ENCODE measurements at places on chromosomes 1 and 21.

GRCh38 chr1:59973719-59974118 lies 47.1 kb upstream of the CYP2J2 start:
- DNase-seq = no peak

DNA sequence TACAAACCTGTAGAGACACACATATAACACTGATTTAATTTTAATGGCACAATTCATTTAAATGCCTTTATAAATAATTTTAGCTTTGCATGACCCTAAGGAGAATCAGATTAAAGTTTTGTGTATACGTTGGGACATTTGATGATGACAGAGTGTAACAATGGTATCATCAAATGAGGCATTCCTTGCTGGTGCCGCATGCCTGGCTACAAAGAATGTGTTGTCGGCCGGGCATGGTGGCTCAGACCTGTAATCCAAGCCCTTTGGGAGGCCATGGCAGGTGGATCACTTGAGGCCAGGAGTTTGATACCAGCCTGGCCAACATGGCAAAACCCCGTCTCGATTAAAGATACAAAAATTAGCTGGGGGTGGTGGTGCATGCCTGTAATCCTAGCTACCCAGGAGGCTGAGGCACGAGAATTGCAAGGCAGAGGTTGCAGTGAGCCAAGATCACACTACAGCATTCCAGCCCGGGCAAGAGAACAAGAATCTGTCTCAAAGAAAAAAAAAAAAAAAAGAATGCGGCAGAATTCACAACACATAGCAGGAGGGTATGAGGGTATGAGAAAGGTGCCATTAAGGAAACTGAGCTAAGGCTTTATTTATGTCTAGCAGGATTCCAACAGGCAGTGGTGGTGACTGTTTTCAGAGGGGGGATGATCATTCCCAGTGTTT lies 58.9 kb downstream of the PTPN14 start:
- no peak for DNase-seq

DNA sequence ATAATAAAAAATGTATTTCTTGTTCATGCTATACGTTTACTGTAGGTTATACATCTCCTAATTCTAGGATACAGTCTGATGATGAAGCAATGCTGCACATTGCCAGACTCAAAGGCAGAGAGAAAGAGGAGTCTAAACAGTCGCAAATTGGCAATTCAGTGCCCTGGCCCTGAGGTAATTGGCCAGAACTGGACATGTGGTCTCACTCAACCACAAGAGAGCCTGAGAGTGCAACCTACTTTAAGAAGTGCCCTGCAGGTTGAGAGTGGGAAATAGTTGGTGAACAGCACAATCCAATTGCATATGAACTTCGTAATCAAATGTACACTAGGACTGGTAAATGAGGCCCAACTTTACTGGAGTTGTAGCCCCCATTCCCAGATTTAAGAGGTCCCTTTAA lies 5.0 kb upstream of the SLC35A3 start:
- no peak for DNase-seq

DNA sequence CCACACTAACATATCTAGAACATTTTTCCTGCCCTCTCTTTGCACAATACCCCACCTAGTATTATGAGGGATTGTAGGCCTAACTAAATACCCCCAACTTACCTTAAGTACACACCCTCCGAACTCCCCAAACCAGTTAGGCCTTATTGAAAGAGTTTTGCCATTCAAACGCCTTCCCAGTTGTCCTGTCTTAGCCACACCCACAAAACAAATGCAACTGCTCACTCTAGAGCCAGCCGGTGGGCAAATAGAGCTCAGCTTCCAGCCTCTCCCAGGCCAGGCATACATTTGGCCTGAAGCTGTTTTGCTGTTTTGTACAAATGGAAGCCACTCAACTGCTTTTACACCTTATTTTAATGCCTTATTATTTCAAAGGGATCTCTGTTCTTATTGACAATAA lies 224.2 kb upstream of the RUNX1 start:
- DNase-seq = no peak

- DNase-seq = no peak
Measured at GRCh38 chr1:230230948-230231773, 164.1 kb downstream of the GALNT2 start.

GRCh38 chr1:121458291-121459048 lies 273.7 kb downstream of the SRGAP2C start:
- DNase-seq = no peak

DNA sequence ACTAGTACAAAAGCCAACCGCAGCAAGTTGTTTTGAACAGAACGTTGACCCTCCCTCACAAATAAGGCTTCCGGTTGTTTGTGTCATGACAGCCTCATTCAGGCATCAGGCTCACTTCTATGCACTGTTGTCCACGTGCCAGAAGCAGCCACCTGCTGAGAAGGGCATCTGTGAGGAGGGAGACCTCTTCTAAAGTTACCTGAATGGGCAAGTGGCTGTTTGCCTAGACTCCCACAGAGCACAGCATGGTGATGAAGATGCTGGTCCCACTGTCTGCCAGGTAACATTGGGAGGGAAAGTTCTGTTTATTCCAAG lies 176.1 kb downstream of the CLIC6 start:
- no peak for DNase-seq

GRCh38 chr1:85445906-85446305 lies 19.1 kb downstream of the DDAH1 start:
- DNase-seq = no peak

DNA sequence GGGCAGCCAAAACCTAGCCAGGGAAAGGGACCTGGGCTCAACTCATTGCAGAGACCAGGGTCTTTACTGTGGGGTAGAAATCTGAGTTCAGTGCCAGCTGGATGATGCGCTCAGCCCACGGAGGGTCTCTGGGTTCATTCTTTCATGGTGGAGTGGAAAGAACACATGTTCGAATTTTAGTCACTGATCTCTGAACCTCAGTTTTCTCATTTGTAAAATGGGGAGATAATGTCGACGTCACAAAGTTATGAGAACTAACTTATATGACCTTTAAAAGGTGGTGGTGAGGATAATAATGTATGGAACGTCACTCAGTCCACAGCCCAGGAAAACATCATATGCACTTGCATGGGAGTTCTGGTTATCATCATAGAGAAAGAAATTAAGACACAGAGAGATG lies 1.2 kb upstream of the TAL1 start:
- no peak for DNase-seq

DNA sequence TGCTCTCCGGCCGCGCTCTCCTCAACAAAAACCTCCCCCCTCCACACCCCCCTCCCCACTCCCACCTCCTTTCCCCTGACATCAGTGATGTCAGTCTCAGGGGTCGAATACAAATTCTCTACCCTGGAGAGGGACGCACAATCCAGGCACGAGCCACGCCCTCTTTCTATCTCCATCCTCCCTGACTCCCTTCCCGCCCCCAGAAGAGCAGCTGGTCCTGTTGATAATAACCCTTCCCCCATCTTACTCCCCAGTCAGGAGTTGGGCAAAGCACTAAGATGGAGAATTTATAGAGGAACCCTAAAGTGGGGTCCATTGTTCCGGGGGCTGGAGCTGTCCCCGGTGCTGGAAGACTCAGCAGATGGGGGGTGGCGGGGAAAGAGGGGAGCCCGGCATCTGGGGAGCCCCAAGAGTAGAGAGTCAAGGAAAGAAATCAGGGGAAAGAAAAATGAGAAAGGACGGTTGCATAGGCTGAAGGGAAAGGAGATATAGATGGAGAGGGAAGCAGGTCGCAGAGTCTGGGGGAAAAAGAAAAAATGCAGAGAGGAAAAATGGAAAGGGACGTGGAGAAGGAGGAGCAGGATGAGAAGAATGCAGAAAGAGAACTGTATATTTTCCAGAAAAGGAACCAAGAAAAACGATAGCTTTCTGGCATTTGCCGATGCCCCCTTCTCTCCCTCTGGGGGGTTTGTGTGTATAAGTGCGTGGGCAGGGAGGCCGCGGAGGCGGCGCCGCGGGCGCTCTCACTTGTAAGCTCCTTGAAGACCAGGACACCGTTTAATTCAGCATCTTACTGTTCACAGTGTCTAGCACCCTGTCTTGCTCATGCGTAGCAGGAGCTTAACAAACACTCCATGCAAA lies at the start of gene CELF3:
CELF3 (minus strand) TSS at position 33 of the 861 bp plus-strand sequence. CDS start 783 bp downstream, outside the sequence.
- no peak for DNase-seq

GRCh38 chr21:46357335-46357604 lies 33.3 kb downstream of the PCNT start:
- no peak for DNase-seq

GRCh38 chr1:115839679-115840237 lies 1.2 kb downstream of the NHLH2 start:
- DNase-seq = no peak

Data from AG09319 (cell line).